ENCODE measurements at places on chromosomes 13 and 19. TPM values are rescaled to one million over a fixed set of nuclear protein-coding genes. Genes with fewer than 3 reads are reported as not detected.

Gene ZSCAN4
- not detected for total RNA-seq

Gene TPTE2
- not detected for total RNA-seq

Gene HMG20B
- total RNA-seq: 146 TPM

Gene TSHZ3
- 0.18 TPM for total RNA-seq

Gene FCAR
- not detected for total RNA-seq

Gene RASIP1
- 0.40 TPM for total RNA-seq

Gene ADGRE3
- not detected for total RNA-seq

Gene SCEL
- total RNA-seq: 3.0 TPM

Gene EFNB2
- 17.5 TPM for total RNA-seq

Gene ZNF738
- total RNA-seq: 6.0 TPM
